GM12864 (cell line): ENCODE measurements at places on chromosomes 2 and 18.
A peak's percentile ranks its signal among the peaks of the same experiment; 100 is the strongest.

DNA sequence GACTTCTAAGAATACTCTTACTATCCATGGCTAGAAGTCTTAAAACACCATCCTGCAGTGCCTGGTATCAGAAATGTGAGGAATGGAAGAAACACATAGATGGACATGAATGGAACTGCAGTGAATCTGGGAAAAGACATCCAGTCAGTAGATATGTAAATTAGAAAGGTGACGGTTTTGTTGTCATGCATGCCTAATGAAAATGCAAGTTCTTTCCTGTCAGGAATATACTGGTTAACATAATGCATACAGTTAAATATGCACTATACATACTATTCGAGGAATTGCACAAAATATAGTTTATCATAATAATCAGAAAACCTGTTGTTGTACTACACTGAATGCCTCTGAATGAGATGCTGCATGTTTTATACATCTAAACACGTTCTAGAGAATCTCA lies 190.6 kb upstream of the ITGA4 start:
- no peak for DNase-seq

DNA sequence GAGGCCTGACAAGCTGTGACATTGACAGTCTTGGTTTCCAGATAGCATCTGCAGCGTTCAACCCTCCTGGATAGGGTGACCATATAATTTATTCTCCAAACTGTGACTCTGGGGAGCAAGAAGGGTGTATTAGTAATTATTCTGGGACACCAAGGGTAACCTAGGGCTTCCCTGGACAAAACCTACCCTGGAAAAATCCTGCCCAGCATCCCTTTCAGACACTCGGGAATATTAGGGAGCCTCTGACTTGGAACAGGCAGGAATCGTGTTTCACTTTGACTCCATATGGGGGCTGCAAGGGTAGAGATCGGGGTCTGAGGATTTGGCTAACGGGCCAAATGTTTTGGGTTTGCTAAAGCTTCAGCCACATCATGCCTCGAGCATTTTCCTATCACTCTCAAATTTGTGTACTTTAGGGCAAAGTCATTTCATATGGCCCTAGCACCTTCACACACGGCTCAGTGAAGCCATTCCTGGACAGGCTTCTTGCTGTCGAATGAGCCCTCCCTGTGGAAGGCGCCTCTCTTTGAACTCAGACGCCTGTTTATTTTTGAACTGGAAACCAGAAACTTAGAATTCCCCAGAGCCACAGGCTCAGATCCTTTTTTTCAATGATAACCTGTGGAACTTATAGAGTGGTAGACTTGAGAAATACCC lies 129.9 kb downstream of the DDX1 start:
- DNase-seq: no peak

- peak; percentile 87 for DNase-seq
Measured at GRCh38 chr2:134739879-134740301, 21.1 kb upstream of the TMEM163 start.

- DNase-seq: no peak
Measured at GRCh38 chr2:65974067-65974723, 460.7 kb upstream of the MEIS1 start.

DNA sequence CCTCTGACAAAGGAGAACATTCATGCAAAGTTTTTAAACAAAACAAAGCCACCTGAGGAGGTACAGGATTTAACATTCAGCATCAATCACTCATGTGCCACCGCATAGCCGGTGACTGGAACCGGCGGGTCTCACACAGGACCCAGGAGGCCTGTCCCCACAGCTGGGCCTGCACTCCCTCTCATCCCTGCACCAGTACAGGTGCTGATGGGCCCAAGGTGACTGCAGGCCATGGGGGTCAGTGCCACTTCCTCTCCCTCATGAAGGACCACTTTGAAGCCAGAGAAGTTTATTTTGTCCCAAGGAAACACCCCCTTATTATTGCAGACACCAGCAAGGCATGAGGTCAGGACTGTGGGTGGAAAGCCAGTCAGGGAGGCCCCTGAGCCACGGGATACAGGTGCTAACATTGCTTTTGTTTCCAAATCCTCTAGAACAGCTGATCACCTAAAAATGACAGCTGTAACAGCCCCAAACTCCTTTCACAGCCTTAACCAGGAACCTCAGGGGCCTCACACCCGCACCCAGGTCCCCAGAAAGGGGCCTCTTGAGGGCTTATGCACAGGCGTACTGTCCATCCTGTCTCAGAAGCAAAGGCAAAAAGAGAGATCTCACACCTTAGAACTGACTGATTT lies 14.0 kb downstream of the PARD6G start:
- DNase-seq: no peak

DNA sequence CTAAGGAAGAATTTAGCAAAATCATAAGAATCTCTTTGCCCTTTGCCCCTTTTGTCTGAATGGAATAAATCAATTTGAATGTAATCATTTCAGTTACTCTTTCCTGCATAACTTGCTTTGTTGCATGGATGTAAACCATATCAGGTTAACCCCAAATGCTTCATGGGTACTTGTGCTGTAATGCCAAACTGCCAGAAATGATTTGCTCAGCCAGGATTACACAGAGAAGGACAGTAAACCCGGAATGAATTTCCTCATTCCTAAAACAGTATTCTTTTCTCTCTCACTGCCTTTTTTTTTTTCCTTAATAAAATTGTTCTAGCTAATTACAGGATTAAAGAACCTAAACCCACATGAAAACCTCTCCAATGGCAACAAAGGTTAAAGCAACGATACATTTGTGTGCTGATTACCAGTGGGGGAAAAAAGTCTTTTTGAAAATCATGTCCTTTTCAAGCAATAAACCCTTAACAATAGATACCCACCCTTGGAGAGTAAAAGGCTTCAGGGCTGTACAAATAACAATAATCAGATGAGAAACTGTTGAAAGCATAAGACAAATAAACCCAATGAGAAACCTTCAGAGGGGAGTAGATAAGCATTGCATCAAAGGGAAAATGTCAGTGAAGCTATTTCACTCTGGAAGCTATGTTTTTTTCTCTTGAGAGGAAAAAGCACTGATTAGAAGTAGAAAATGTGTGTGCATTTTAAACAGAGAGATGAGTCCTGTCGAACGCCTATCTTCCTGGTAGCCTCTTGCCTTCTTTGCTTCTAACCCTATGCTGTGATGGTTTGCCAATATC lies 275.3 kb downstream of the CDH2 start:
- no peak for DNase-seq

GRCh38 chr2:8980096-8980495 lies 23.4 kb downstream of the MBOAT2 start:
- DNase-seq: no peak

DNA sequence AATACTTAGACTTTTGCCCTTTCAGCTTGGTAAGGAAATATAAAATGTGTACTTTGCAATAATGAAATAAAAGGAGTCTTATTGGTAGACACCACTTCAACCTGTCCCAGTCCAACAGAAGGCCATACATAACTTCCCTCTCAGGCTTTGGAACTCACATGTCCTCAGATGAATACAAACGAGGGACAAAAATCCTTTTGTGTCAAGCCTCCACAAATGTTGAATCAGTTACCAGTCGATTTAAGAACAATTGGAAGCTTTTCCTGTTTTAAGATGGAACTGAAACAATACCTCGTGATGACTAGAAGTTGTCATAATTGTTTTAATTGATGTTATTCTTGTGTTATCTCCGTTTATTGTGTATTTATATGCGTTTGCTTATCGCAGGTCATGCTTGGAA lies 385.1 kb upstream of the POU3F3 start:
- DNase-seq: no peak

DNA sequence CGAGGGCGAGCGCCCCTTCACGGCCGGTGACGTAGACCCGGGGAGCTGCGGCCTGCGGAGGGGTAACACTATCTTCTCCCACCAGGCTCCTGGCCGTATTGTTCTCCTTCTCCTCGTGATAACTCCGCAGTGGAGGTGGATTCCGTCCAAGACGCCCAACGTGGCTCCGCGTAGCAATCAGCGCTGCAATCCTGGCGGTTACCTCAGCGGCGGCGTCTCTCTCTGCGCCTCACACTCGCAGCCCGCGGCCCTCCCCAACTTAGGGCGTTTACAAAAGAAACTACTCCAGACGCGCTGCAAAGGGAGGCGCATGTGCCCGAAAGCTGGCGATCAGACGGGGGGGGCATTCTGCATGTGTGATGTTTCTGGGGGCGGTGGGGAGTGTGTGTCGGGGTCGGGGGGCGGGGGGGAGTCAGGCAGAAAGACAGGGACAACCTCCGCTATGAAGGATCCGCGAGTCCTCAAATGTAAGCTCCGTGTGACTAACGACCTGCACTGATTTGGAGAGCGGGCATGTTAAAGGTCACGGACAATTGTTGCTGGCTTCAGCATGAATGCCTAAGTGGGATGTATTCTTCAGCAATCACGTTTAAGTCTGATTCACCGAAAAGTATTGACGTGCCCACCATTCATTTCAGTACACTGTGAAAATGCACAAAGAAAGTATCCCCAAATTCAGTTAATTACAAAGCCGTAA lies 1.3 kb upstream of the ZNF516 start:
- no peak for DNase-seq

GRCh38 chr2:133085646-133086045 lies 415.6 kb upstream of the LYPD1 start:
- no peak for DNase-seq

DNA sequence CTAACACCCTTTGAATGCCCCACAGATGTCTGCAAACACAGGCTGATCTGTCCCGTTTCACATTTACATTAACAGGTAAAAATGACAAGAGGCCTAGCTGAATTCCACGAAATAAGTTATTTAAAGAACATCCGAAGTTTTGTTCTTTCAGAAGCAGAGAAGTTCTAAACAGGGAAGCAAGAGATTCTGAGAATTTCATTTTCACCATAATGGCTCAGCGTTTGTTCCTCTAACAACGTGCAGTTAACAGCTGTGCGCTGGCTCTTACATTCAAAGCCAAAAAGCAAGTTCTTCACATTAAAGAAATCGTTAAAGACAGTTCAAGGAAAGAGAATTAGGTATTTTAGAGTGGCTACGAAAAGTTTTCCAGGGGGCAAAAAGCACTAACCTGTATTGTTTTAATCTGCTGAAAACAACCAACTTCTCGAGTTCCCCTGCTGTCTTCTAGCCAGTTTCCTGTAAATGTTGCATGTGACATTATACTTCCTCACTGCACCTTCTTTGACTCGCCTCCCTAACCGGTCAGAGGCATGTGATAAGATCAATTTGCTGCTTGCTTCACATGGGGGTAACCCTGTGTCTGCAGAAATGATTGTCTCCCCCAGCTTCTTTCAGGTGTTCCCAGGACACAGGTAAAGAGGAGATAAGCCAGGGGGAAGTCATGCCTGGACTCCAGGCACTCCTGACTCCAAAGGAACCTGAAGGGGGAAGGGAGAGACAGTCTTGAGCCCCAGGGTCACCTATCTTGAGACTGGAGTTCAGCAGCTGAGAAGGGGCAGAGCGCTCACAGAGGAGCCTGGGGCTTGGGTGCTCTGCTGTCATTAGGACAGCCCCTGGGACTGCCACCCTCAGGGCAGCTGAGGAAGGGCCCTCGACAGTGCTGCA lies 36.8 kb upstream of the WIPF1 start:
- peak; percentile 49 for DNase-seq
